ENCODE measurements at places on chromosomes 5 and 9.

- DNase-seq: no peak
Observed at GRCh38 chr9:93110311-93110855, 14.4 kb downstream of the CARD19 start.

GRCh38 chr5:110785356-110785755 is 46.5 kb downstream of the SLC25A46 start:
- DNase-seq: no peak

- no peak for DNase-seq
Observed at GRCh38 chr9:134214766-134215419, 50.5 kb upstream of the RNU6ATAC start.

DNA sequence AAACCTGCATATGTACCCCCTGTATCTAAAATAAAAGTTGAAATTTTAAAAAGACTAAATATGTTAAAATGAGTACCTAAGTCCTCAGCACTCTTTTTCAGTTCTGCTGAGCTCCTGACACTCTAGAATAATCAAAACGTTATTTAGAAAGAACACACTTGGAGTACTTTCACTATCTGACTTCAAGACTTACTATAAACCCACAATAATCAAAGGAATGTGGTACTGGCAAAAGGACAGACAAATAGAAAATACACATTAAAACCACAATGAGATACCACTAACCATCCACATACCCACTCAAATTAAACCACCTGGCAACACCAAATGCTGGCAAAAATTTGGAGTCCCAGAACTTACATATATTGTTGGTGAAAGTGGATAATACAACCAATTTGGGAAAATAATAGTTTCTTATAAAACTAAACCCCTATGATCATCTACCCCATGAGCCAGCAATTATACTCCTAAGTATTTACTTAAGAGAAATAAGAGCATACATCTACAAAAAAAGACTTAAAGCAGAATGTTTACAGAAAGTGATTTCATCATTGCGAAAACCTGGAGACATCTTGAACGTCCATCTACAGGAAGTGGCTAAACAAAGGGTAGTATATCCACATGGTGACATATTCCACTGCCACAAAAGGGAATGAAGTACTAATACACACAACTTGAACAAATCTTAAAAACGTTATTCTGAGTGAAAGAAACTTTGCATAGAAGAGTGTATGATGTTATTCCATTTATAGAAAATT is 12.8 kb upstream of the PRSS3 start:
- DNase-seq: no peak

All from activated naive CD4-positive, alpha-beta T cell treated with anti-CD3 and anti-CD28 coated beads, Interleukin-2, amount 10 ng/mL, durations not matched to agents 7 days and 5 days (primary cell).